ENCODE measurements at places on chromosomes 11 and 22.

- DNase-seq: no peak
Observed at GRCh38 chr22:47190276-47190956, 428.0 kb downstream of the TBC1D22A start.

DNA sequence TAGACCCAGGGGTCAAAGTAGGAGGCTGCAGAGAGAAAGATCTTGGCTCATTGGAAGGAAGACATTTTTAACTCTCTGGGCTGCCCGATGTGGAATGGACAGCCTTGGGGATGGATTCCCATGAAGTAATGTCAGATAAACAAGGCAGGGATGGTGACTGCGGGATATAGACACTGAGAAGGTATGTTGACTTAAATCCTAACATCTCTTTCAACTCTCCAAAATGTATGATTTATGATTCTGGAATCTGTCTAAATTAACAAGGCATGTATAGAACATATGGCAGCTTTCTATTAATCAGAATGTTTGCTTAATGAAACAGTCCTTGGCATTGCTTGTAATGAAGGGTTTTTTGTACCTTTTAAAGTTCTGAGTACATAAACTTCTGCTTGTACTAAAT lies 56.1 kb upstream of the VSTM5 start:
- no peak for DNase-seq

GRCh38 chr22:20111045-20111688 lies 4.7 kb upstream of the RANBP1 start:
- no peak for DNase-seq

DNA sequence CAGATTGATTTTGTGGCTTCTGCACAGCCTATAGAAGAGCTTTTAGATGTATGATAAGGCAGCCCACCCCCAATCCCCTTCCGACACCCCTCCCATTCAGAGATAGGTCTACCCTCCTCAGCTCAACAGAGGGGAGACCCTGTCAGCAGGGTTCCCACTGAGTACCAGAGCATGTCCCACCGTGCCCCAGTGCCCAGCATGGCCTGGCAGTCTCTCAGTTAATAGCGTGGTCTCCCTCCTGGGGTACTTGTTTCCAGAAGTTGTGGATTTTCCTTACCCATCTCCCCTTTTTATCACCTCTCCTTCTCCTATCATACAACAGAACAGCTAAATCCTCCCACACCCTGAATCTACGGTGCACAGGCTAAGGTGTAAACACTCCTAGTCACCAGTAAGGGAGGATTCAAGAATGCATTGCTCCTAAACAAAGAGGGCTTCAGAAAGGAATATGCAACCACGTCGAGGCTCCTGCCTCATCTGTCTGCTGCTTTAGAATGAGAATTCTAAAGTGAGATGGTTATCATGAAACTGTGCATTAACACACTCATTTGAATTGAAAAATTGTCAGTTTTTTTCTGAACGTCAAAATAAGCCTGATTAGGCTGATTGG lies 6.7 kb downstream of the PLAAT2 start:
- no peak for DNase-seq

DNA sequence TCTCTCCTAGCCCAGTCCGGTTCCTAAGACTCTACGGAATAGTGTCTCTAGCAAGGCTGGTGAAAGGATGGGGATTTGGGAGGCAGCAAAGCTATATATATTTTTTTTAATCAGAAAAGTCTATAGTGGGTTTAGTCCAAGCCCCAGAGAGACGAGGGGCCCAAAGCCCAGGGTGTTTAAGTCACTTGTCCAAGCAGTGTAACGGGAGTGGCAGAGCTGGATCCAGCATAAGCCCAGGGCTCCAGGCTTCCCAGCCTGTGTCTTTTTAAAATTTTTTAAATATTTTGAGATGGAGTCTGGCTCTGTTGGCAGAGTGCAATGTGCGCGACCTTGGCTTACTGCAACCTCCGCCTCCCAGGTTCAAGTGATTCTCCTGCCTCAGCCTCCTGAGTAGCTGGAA lies 6.8 kb downstream of the GRIK4 start:
- no peak for DNase-seq

- DNase-seq: no peak
Observed at GRCh38 chr11:100785148-100785983, 98.3 kb downstream of the ARHGAP42 start.

DNA sequence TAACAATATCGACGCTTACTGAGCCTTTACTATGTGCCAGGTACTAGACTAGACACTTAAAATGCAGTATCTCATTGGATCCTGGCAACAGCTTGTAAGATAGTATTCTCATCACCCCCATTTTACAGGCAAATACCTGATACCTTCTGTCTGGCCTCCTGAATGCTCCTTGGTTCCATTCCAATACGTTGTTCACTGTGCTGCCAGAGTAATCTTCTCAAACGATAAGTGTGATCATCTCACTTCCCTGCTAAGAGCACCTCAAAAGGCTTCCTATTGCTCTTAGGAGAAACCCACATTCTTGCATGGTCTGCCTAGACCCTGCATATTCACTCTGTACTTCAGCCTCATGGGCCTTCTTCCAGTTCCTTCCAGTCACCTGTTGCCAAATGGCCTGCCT lies 1.3 kb upstream of the NRIP3 start:
- DNase-seq: no peak

- no peak for DNase-seq
Observed at GRCh38 chr11:24688981-24689380, 192.1 kb downstream of the LUZP2 start.

- DNase-seq: no peak
Observed at GRCh38 chr11:5891216-5891800, 1.7 kb upstream of the OR52E5 start.

- no peak for DNase-seq
Observed at GRCh38 chr22:19619144-19620009, 94.9 kb upstream of the SEPTIN5 start.

DNA sequence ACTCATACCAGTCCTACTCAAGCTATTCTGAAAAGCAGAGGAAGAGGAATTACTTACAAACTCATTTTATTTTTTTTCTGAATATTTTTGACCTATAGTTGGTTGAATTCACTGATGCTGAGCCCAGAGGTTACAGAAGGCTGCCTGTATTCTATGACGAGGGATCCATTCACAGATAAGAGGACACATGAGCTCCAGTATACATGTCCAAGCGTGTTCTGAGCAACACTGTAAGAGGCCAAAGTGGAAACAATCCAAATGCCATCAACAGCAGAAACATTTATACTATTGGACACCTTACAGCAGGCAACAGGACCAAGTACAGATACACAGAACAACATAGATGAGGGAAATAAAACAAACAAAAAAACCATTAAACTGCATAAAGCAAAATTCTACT lies 10.3 kb downstream of the KDM4E start:
- DNase-seq: no peak

- no peak for DNase-seq
Observed at GRCh38 chr11:19607656-19608360, 104.8 kb upstream of the NAV2 start.

- no peak for DNase-seq
Observed at GRCh38 chr11:43555816-43556611, 124.5 kb upstream of the HSD17B12 start.

DNA sequence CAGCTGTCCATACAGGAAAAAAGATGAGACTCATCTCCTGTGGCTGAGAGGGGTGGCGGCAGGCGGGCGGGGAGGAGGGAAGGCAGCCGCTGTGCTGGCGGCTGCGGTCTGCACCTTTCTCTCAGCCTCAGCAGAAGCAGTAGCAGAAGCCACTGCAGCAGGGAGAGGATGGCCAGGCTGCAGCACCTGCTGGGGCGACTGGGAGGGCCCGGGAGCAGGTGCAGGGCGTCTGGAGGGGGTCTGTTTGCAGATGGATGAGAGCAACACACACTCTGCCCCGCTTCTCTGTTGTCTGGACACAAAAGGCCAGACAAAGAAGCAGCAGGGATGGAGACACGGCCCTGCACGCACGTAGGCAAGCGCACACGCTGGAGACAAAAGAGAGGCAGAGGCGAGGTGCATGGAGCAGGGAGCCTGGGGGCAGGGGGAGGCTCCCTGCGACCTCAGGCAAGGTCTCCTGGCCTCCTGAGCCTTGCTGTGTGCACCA lies 9.3 kb upstream of the MIAT start:
- DNase-seq: no peak

GRCh38 chr11:112999520-112999919 lies 38.3 kb downstream of the NCAM1 start:
- DNase-seq: no peak

- no peak for DNase-seq
Observed at GRCh38 chr11:49432242-49432848, 223.9 kb upstream of the FOLH1 start.

GRCh38 chr11:112315057-112315720 lies 54.5 kb upstream of the PLET1 start:
- DNase-seq: no peak

DNA sequence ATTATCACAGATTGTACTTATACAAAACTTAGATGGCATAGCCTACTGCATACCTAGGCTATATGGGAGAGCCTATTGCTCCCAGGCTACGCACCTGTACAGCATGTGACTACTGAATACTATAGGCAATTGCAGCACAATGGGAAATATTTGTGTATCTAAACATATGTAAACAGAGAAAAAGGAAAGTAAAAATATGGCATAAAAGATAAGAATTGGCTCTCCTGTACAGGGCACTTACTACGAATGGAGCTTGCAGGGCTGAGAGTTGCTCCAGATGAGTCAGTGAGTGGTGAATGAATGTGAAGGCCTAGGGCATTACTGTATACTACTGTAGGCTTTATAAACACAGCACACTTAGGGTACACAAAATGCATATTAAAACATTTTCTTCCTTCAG lies 13.2 kb downstream of the APOL6 start:
- no peak for DNase-seq

GRCh38 chr22:44202261-44202789 lies 21.6 kb downstream of the PARVG start:
- DNase-seq: no peak

DNA sequence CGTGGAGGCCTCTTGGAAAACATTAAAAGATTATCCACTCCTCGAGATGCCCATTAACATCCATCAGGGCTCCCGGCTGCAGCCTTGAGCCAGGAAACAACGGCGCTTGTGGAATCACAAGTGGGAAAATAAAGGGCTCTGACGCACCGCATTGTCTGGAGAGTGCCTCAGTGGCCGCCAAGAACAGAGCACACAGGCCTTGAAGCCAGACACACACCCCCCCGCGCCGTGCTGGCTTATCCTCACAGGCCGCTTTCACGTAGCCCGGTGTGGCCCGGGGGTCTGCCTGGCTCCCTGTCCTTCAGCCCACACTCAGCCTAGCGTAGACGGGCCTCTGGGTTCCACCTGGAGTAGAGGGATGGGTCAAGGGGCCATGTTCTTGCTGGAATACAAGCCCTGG lies 1020.5 kb downstream of the BRD1 start:
- DNase-seq: no peak

GRCh38 chr11:20110908-20111669 lies 49.2 kb downstream of the DBX1 start:
- DNase-seq: no peak

DNA sequence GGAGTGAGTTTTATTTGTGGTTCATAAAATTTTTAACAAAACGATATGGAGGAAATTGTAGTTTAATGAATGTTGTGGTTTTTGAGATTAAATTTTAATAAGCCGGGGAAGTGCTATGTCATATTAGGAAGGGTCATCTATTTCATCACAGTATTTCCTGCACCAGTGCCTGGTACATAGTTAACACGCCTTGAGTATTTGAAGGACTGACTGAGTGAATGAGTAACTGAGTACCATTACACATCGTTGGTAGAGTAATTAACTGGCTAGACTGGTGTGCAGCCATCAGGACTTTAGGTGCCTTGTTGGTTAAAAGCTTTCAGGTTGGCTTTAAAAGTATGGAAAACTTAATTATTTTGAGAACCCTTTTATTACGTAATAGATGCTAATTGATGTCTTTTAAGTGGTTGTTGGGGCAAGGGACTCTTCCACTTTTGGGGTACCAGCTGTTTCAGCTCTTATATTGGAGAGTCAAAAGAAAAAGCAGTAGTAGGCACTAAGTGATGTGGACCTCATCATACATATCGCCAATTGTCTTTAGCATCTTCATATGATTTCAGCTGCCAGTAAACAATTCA lies 101.8 kb downstream of the DDX10 start:
- no peak for DNase-seq

- no peak for DNase-seq
Observed at GRCh38 chr11:64633555-64634159, 42.6 kb downstream of the SLC22A12 start.

- no peak for DNase-seq
Observed at GRCh38 chr11:502288-503178, 4.5 kb downstream of the RNH1 start.

GRCh38 chr11:121300972-121301699 lies 8.6 kb downstream of the SC5D start:
- no peak for DNase-seq

DNA sequence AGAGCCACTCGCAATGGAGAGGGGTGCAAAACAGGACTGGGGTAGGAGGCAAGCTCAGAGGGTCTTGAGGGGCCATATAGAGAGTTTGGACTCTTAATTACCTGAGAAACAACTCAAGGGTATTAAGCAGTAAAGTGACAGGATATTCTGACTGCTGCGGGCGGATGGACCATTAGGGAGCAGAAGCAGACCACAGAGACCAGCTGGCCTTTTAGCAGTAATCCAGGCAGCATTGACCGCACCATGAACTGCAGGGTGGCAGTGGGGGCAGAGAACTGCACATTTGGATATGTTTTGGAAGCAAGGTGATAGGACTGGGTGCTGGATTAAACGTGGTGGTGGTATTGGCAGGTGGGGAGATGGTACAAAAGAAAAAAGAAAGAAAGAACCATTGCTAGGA lies 125.3 kb downstream of the DBX1 start:
- DNase-seq: no peak

GRCh38 chr11:117646411-117646810 lies 150.6 kb downstream of the DSCAML1 start:
- no peak for DNase-seq

DNA sequence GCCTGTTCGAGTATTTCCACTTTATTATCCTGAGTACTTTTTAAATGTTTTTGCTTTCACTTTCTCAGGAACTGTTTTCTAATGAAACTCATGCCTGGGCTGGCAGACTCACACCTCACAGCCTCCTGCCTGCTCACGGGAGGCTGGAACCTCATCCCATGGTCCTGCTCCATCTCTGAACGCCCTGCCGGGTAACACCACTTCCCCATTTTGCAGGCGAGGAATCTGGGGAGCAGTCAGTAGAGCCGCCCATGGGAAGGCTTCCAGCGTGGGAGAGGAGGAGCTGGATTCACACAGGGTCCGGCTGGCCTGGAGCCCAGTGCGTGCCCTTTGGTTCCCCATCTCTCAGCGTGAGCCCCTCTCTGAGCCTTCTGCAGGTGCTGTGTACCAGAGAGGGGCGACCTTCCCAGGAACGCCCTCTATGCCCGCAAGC lies 53.6 kb downstream of the SCUBE1 start:
- DNase-seq: no peak

All from esophagus squamous epithelium (tissue), 5 donors.